ENCODE measurements at places on chromosomes 1 and 21. TPM values are rescaled to one million over a fixed set of nuclear protein-coding genes. Genes with fewer than 3 reads are reported as not detected.
A peak's percentile ranks its signal among the peaks of the same experiment; 100 is the strongest.

GRCh38 chr1:111448482-111448917, 556 bp downstream of the WDR77 start:
- DNase-seq, result no peak
- peak overlapping the region; percentile 48 for H3K27ac ChIP-seq
- no peaks in the 10 kb centered on the region for H3K36me3 ChIP-seq
- H3K27me3 ChIP-seq, result no peaks in the 10 kb centered on the region
- H3K4me3 ChIP-seq, result peak overlapping the region; percentile 90

DNA sequence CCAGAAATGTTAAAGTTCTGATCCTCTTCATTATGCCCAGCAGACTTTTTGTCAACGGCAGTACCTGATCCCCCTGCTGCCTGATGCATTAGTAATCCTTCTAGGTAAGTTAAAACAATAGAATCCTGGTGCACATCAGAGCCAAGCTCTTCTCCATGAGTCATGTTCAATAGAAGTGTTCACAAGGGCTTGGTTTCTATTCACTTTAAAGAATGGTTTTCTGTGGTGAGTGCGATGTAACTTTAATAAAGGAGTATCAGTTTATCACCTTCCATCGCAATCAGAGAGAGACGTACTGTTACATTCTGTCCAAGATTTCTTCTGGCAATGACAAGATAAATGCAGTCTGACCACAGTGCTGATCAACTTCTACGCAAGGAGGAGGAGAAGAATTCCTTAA, 96.8 kb downstream of the NRIP1 start:
- H3K27me3 ChIP-seq, result no peaks in the 10 kb centered on the region
- DNase-seq, result no peak
- peaks cover 23% of the 10 kb centered on the region for H3K36me3 ChIP-seq
- no peaks in the 10 kb centered on the region for H3K4me1 ChIP-seq
- H3K27ac ChIP-seq, result no peak overlapping the region

DNA sequence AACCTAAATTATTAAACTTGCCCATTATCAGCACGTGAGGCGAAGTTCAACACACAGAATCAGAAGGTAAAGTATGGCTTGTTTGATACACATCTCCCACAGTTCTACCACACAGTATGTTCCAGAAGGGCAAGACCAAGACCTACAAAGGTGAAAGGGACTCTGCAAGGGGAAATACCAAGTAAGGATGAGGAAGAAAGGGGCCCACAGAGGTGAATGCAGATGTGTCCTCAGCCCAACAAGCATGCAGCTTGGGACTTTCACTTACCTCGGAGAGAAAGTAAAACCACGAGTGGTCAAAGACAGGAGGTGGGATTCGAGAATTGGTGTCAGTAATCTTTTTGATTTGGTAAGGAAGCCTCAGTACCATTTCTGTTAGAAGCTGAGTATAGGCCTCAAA, 85.8 kb downstream of the UBR4 start:
- H3K36me3 ChIP-seq, result peaks cover 77% of the 10 kb centered on the region
- H3K27me3 ChIP-seq, result no peaks in the 10 kb centered on the region
- H3K4me1 ChIP-seq, result no peaks in the 10 kb centered on the region
- H3K4me3 ChIP-seq, result no peak overlapping the region
- no peak for DNase-seq

Gene KRTAP10-4
- total RNA-seq, result not detected

Gene AMY1C
- total RNA-seq, result not detected

DNA sequence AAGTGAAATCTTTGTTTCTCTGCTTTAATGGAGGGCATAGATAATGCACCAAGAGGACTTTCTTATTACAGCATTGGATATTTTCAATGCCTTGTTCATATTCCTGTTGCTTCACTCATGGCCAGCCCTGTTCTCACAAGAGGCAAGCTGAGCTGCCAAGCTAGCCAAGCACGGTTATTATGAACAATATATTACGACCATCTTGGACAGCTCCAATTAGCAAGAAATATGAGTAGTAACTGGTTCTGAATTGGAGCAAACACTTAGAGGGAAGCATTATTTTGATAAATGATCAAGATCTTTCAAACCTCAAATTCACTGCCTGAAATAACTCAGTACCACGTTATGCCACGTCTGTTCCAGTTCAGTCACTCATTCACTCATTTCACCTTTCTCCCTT, 159.8 kb downstream of the SETD4 start:
- no peaks in the 10 kb centered on the region for H3K36me3 ChIP-seq
- DNase-seq, result no peak

Gene WNT2B
- 0.35 TPM for total RNA-seq

GRCh38 chr21:19171585-19171984, 768.0 kb upstream of the TMPRSS15 start:
- no peaks in the 10 kb centered on the region for H3K36me3 ChIP-seq
- H3K27me3 ChIP-seq, result no peaks in the 10 kb centered on the region
- no peak overlapping the region for H3K27ac ChIP-seq

Gene PTPN14
- 2.3 TPM for total RNA-seq

- no peaks in the 10 kb centered on the region for H3K4me1 ChIP-seq
- H3K4me3 ChIP-seq, result no peak overlapping the region
- no peak overlapping the region for H3K27ac ChIP-seq
- DNase-seq, result no peak
Measured at GRCh38 chr21:20445971-20446370, 552.2 kb upstream of the NCAM2 start.

- H3K27me3 ChIP-seq, result no peaks in the 10 kb centered on the region
- no peak overlapping the region for H3K4me3 ChIP-seq
- DNase-seq, result no peak
Measured at GRCh38 chr21:41965045-41965444, 11.2 kb upstream of the C2CD2 start.

DNA sequence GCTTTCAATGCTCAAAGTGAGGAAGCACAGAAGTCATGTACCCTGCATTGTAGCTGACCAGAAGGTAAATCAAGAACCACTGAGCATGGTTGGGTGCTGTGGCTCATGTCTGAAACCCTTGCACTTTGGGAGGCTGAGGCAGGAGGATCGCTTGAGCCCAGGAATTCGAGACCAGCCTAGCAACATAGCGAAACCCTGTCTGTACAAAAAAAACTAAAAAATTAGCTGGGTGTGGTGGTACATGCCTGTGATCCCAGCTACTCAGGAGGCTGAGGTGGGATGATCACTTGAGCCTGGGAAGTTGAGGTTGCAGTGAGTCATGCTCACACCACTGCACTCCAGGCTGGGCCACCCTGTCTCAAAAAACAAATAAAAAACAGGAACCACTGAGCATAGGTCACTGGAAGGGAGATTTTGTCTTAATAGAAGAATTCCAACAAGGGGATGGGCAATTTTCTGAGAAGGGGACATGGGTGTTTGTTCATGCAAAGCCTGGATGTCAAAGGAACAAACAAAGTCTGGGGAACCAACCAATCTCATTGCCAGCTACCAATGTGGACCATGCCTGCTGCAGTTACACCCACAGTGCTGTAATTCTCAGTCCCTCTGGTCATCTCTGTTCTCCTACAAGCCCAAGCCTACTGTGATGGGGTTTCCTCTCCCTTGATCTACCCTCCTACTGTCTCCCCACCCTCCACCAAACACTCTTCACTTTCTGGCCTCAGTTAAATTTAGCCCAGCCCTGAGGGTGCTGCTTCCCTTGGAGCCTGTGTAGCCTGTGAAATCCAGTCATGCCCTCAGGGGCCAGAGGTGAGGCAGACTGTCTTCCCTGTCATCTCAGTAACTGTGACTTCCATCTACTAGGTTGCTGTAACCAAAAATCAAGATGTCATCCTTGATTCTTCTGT, 47.9 kb downstream of the ELF3 start:
- H3K27me3 ChIP-seq, result no peaks in the 10 kb centered on the region
- H3K27ac ChIP-seq, result no peak overlapping the region
- H3K4me3 ChIP-seq, result no peak overlapping the region
- no peak for DNase-seq
- H3K4me1 ChIP-seq, result no peaks in the 10 kb centered on the region
- H3K36me3 ChIP-seq, result no peaks in the 10 kb centered on the region

Gene CLDN19
- total RNA-seq, result 1.0 TPM

Gene CD34
- 1.7 TPM for total RNA-seq

Gene TMEM50B
- total RNA-seq, result 19.8 TPM

- no peaks in the 10 kb centered on the region for H3K36me3 ChIP-seq
- no peak overlapping the region for H3K4me3 ChIP-seq
- no peak overlapping the region for H3K27ac ChIP-seq
- no peak for DNase-seq
- H3K4me1 ChIP-seq, result no peaks in the 10 kb centered on the region
Measured at GRCh38 chr21:22885614-22886013, 1887.4 kb downstream of the NCAM2 start.

GRCh38 chr1:86423473-86423872, 498 bp upstream of the CLCA2 start:
- no peak overlapping the region for H3K27ac ChIP-seq
- H3K27me3 ChIP-seq, result no peaks in the 10 kb centered on the region
- no peak overlapping the region for H3K4me3 ChIP-seq
- no peaks in the 10 kb centered on the region for H3K4me1 ChIP-seq

Gene SLC44A3
- total RNA-seq, result 8.7 TPM
